Activated naive CD4-positive, alpha-beta T cell treated with anti-CD3 and anti-CD28 coated beads for 36 hours (primary cell): ENCODE measurements at places on chromosomes 5 and 9.

DNA sequence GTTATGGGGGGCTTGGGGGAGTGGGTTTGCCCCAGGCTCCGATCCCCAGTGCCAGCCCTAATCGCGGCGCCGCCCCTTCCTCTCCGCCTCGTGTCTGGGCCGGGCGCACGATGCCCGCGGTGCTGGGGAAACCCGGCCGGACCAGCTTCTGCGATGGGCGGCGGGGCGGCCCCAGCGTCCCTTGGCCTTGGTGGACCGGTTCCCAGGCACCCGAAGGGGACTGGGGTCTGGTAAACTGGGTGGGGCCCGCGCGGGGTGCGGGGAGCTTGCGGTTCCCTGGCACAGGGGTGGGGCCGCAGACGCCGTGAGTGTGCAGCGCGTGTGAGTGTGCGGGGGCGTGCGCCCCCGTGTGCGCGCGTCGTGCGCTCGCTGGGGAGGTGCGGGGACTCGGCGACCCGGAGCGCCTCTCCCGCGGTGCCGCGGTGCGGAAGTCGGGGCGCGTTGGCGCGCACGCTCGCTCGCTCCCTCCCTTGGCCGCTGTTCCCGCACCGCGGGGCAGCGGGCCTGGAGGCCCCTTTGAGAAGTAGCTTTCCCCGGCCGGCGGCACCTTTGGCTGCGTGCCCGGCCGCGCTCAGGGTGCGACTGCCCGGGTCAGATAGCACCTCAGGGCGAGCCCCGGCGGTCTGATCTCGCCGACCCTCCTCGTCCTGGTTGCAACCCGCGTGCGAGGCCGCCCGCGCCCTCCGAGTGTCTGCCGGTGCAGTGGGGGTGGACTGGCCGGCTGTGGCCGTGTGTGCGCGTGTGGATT, 568 bp downstream of the MACIR start:
- peak; percentile 54 for DNase-seq
- no peak overlapping the region for H3K27ac ChIP-seq
- peaks cover 3% of the 10 kb centered on the region for H3K36me3 ChIP-seq
- peaks cover under 1% of the 10 kb centered on the region for H3K27me3 ChIP-seq
- H3K4me1 ChIP-seq: peaks cover 25% of the 10 kb centered on the region
- peak overlapping the region; percentile 90 for H3K4me3 ChIP-seq

DNA sequence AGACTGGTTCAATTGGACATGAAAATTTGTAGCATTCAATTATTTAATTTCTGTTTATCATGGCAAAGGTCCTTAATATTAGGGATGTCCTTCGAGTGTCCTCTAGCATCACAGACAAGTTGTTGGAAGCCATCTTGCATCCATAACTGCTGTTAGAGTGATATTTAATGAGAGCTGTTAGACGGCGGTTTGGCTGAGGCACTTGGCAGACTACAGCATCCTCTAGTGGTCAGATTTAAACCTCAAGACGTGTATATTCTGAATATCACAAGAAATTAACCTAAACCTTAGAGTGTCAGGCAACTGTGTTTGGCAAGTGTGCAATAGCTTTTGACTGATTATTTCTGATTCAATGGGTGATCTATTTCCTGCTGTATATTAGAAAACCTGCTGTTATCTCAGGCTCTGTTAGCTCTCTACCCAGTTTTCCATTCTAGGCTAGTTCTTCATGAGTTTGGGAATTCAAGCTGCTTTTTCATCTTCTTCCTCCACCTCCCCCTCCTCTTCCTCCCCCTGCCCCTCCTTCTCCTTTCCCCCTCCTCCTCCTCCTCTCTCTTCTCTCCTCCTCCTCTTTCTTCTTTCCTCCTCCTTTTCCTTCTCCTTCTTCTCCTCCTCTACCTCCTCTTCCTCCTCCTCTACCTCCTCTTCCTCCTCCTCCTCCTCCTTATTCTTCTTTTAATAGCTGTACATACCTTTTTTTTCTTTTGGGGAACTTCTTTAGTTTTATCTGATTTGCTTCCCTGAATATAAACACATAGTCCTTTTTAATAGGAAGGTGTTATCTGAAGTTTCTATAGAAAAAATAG, 8.6 kb downstream of the SPINK1 start:
- H3K27ac ChIP-seq: no peak overlapping the region
- peaks cover 6% of the 10 kb centered on the region for H3K27me3 ChIP-seq
- no peaks in the 10 kb centered on the region for H3K36me3 ChIP-seq

DNA sequence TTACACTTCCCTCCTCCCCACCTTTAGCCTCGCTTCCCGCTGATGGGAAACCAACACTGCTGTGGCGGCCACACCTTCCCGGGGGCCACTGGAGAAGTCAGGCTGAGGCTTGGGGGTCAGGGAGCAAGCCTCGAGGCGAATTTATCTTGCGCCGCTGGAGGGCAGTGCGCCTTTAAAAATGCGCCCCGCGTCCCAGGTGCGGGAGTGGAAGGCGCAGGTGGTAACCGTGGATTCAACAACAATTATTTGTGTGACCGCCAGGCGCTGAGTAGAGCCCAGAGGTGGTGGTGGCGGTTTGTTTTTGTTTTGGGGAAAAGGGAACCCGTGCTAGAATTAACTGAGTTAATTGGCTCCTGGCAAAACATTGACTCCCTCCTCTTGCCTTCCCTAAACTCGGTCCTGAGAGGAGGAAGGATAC, 1.1 kb downstream of the CFAP77 start:
- peaks cover 44% of the 10 kb centered on the region for H3K27me3 ChIP-seq
- H3K4me3 ChIP-seq: peak overlapping the region; percentile 53
- H3K36me3 ChIP-seq: no peaks in the 10 kb centered on the region
- DNase-seq: peak; percentile 80

DNA sequence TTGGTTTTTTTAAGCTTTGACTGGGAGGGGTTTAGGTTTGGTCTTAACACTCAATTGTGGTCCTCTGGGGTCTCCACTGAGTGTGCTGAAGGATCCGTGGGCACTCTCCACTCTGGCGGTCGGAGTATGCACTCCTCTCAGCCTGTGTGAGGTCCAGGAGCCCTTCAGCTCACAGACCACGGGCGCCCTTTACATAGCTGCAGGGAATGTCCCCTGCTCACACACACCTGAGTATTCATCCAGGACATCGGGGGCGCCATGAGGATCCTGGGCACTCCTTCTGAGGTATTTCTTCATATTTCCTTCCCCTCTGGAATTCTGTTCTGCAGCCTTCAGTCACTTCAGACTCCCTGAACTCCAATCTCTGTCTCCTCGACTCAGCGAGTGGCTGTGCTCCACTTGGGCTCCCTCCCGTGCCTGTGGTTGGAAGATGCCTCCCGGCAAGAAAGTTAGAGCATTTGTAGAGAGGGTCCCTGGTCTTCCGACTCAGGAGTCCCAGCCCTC, 12.5 kb downstream of the TRIP13 start:
- H3K4me1 ChIP-seq: no peaks in the 10 kb centered on the region
- no peaks in the 10 kb centered on the region for H3K27me3 ChIP-seq
- H3K4me3 ChIP-seq: no peak overlapping the region
- H3K36me3 ChIP-seq: peaks cover 53% of the 10 kb centered on the region
- no peak for DNase-seq

DNA sequence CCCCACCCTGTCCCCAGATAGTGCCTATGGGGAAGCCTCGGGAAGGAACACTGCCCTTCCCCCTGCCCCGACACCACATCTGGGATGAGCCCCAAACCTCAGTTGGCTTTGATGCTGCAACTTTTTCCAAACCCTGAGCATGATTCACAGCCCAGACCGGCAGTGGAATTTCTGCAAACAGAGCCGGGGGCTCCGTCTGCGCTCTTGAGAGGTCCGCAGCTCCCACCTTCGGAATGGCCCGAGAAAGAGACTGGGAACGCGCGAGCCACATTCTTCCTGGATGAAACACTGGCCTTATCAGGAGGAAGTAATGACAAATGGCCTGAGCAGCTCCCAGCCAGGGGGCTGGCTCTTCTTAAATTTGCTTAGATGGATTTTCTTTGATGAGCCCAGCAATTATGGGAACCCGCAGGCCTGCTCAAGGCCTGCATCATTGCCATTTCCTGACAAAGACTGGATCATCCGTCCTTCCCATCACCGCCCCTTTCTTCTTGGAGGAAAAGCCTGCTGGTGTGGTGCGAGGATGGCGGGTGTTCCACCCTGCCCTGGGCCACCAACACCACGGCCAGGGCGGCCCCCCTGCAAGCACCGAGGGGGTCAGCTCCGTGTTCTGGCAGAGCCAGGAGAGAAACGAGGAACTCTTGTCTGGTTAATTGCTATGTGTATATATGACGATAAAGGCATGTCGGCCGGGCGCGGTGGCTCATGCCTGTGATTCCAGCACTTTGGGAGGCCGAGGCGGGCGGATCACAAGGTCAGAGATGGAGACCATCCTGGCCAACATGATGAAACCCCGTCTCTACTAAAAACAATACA, 38.8 kb upstream of the COL5A1 start:
- H3K4me3 ChIP-seq: no peak overlapping the region
- H3K36me3 ChIP-seq: no peaks in the 10 kb centered on the region
- no peaks in the 10 kb centered on the region for H3K4me1 ChIP-seq
- peaks cover 10% of the 10 kb centered on the region for H3K27me3 ChIP-seq
- DNase-seq: no peak
- no peak overlapping the region for H3K27ac ChIP-seq

DNA sequence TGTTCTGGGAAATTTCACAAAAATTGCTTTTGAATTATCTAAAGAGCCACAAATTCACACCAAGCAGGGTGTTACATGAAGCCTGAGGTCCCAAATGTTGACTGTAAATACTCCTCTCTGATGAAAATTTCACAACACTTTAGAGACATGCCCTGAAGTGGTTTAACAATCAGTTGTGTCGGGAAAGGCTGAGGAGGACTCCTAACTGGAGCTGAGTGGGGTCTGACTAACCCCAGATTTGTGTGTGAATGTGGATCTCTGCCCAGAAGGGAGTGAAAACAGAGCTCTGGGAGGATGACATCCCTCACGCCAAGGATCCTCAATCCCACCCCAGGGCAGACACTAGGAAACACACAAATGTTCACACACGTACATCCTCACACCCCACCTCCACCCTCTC, 31.1 kb upstream of the GRXCR2 start:
- H3K27me3 ChIP-seq: no peaks in the 10 kb centered on the region
- no peak overlapping the region for H3K4me3 ChIP-seq
- no peaks in the 10 kb centered on the region for H3K4me1 ChIP-seq

DNA sequence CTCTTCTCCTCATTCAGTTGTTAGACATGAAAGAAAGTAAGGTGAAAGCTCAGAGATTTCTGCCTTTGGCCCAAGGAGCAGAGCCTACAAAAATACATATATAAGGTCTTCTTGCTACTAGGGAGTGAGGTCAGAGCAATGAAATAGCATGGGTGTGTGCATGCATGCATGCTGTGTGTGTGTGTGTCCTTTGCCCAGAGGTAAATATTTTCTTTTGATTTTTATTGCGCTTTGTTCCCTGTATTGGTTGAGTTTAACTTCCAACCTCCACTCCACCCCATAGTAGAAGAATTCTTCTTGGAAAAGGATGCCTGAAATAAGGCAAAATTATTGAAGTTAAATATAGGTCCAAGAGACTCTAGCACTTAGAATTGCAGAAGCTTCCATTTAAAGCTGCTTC, 248.0 kb upstream of the PTGER4 start:
- no peak overlapping the region for H3K4me3 ChIP-seq
- H3K36me3 ChIP-seq: no peaks in the 10 kb centered on the region

- DNase-seq: no peak
- H3K36me3 ChIP-seq: no peaks in the 10 kb centered on the region
- no peak overlapping the region for H3K4me3 ChIP-seq
- H3K27ac ChIP-seq: no peak overlapping the region
- peaks cover 7% of the 10 kb centered on the region for H3K27me3 ChIP-seq
Observed at GRCh38 chr5:96236831-96237230, 196.2 kb downstream of the PCSK1 start.

DNA sequence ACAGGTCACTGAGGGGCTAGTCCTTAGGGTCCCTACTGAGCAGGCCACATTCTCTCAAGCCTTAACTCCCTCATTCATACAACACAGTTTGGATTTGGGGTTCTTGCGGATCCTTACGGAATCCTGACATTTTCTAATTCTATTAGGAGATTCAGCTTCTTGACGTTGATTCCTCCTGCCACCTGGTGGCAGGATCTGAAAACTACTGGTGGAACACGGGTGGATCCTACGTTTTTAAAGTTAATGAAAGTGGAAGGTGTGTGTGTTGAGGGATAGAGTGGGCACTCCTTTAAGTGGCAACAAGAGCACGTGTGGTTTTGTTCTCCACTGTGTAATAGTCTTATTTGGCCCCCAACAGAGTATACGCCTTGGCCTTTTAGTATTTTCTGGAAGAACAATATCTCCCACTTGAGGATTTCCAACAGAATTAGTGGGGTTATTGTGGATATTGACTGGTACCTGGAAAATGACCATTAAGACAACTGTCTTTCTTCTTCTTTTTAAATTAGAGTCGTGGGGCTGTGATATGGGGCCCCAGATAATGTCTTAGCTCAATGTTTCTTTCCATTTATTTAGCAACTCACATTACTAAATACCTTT, 25.2 kb downstream of the SLC28A3 start:
- no peaks in the 10 kb centered on the region for H3K27me3 ChIP-seq
- H3K4me1 ChIP-seq: peaks cover 14% of the 10 kb centered on the region
- no peaks in the 10 kb centered on the region for H3K36me3 ChIP-seq
- no peak overlapping the region for H3K27ac ChIP-seq
- peak; percentile 79 for DNase-seq
- H3K4me3 ChIP-seq: no peak overlapping the region

GRCh38 chr5:132370181-132370970, 866 bp downstream of the SLC22A5 start:
- no peak for DNase-seq
- H3K4me3 ChIP-seq: peak overlapping the region; percentile 77
- no peaks in the 10 kb centered on the region for H3K27me3 ChIP-seq
- H3K36me3 ChIP-seq: no peaks in the 10 kb centered on the region
- H3K27ac ChIP-seq: peak overlapping the region; percentile 68

- no peak for DNase-seq
- no peaks in the 10 kb centered on the region for H3K4me1 ChIP-seq
- H3K36me3 ChIP-seq: peaks cover 10% of the 10 kb centered on the region
- no peak overlapping the region for H3K27ac ChIP-seq
- no peak overlapping the region for H3K4me3 ChIP-seq
Observed at GRCh38 chr5:43581398-43581797, 21.6 kb upstream of the NNT start.

DNA sequence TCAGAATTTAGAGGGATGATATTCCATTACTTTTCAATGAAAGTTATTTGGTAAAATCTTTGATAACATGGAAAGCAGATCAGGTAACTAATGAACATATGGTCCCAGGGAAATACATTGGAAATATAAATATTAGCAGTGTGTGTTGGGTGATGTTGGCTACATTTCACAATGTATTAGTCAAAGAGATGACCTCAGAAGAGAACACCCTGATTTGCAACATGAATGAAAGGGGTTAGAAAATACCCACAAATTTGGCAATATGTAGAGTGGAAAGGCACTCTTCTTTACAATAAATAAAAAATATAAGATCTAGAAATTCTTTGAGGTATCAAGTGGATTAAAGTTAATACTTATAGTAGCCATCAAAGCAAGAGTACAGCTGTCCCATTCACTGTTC, 606.7 kb downstream of the PSAT1 start:
- DNase-seq: no peak
- no peak overlapping the region for H3K27ac ChIP-seq
- H3K4me3 ChIP-seq: no peak overlapping the region
- H3K4me1 ChIP-seq: no peaks in the 10 kb centered on the region
- no peaks in the 10 kb centered on the region for H3K36me3 ChIP-seq
- peaks cover 2% of the 10 kb centered on the region for H3K27me3 ChIP-seq

- H3K36me3 ChIP-seq: peaks cover 3% of the 10 kb centered on the region
- no peak overlapping the region for H3K4me3 ChIP-seq
- no peak overlapping the region for H3K27ac ChIP-seq
- no peaks in the 10 kb centered on the region for H3K4me1 ChIP-seq
- no peak for DNase-seq
- H3K27me3 ChIP-seq: no peaks in the 10 kb centered on the region
Observed at GRCh38 chr5:73587923-73588322, 22.4 kb downstream of the UTP15 start.
